ENCODE measurements at places on chromosomes 2 and 18.

GRCh38 chr2:100891906-100892642, 72.1 kb downstream of the NPAS2 start:
- DNase-seq, result no peak

DNA sequence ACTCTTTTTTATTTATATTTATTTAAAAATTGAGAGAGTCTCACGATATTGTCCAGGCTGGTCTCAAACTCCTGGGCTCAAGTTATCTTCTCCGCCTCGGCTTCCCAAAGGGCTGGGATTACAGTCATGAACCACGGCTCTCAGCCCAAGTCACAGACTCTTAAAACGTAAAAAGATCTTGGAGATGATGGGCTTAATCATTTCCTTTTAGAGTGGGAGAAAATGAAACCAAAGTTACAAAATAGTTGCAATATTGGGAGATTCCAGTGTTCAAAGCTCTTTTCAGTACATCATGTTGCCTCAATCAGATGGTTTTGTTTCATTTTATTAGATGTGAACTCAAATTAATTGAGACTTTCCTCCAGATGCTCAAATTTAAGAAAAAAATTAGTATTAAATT, 151.4 kb upstream of the XPO1 start:
- no peak for DNase-seq

- DNase-seq, result no peak
Observed at GRCh38 chr18:61274416-61274960, 58.7 kb upstream of the CDH20 start.

DNA sequence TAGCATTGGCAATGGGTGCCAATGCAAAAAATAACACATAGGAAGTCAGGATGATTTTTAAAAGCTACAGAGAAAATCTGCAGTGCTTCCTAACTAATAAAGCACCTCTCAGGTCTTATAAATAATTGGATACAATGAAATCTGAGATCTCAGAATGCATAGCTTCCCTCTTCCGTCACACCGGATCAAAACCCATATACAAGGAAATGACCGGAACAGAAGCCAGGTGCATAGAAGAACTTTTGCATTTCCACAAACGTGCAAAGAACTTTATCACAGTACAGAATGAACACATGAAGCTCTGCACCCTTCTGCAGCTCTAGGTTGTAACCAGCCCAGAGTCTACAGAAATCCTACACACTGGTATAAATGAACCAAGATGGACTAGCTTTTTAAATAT, 145.4 kb downstream of the TCF4 start:
- no peak for DNase-seq
